Common myeloid progenitor, CD34-positive (primary cell): ENCODE measurements at places on chromosomes 4 and X.

DNA sequence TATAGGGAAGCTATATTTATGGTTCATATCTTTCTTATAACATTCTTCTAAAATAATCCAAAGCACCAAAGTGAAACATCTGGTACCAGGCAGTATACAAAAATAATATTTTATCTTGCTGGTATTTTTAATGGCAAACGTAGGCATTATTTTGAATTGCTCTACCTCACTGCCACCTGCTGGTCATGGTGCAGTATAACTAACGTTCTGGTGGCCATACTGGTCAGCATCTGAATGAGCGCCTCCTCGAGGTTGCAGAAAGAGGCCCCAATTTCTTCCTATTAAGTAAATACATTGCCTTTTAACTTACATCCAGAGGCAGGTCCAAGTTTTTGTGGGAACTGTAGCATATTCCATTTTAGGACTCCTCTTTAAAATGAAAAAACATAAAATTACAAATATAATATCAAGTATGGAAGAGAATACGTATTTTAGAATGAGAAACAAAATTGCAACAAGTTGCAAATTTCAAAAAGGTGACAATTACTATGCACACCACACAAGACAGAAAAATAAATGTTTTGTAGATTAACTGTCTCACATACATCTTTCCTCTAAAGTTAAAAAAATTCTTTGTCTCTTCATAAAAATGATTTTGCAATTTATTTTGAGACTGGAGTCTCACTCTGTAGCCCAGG, 22.9 kb upstream of the CWH43 start:
- DNase-seq: peak; percentile 90

GRCh38 chrX:46904626-46905025, 7.6 kb upstream of the JADE3 start:
- no peak for DNase-seq

GRCh38 chr4:10102474-10103332, 13.9 kb downstream of the WDR1 start:
- DNase-seq: no peak

- peak; percentile 59 for DNase-seq
Observed at GRCh38 chr4:6926081-6926480, 16.5 kb downstream of the TBC1D14 start.

DNA sequence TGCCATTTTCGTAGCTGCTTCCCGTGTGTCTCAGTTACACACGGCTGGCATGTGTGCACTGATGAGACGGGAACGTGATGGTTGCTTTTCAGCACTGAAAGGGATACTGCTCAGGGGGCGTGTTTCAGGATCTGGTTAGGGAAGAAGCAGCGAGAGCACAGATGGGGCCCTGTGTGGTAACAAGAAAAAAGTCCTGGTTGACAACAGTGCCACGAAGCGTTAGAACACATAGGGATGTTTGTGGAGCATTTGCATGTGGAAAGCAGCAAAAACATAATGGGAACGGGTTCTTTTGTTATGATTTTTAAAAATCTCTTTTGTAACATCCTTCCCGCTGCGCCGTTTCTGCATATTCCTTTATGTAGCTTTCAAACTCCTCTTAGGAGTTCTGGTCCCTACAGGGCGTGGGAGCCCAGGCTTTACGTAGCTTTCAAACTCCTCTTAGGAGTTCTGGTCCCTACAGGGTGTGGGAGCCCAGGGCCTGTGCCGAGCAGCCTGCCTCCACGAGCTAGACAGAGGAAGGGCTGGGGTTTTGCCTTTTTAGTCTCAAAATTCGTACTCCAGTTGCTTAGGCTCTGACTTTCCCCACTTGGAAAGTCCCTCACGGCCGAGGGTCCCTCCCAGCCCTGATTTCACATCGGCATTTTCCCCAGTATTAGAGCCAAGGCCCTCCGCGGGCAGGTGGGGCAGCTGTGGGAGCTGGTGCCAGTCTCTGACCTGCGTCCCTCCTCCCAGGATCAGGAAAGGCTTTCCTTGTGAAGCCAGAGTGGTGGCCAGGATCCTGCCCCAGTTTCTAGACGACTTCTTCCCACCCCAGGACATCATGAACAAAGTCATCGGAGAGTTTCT, 11.0 kb upstream of the MSANTD1 start:
- no peak for DNase-seq

- no peak for DNase-seq
Observed at GRCh38 chr4:38785041-38785790, 2.4 kb upstream of the TLR10 start.

GRCh38 chrX:134821370-134821769, 163.1 kb upstream of the PLAC1 start:
- DNase-seq: peak; percentile 14

GRCh38 chr4:77880784-77881183, 18.2 kb downstream of the MRPL1 start:
- no peak for DNase-seq

GRCh38 chr4:15878011-15878410, 60.5 kb downstream of the FGFBP1 start:
- DNase-seq: no peak

GRCh38 chr4:184265546-184266351, 48.1 kb upstream of the ENPP6 start:
- DNase-seq: peak; percentile 50

- DNase-seq: no peak
Observed at GRCh38 chr4:42083816-42084215, 68.6 kb downstream of the BEND4 start.
